Activated gamma-delta T cell treated with anti-CD3 and anti-CD28 coated beads, Interleukin-2, amount 50 U/mL, for 16 hours (primary cell): ENCODE measurements at places on chromosomes 7 and 10.

- no peak for DNase-seq
Observed at GRCh38 chr10:114279289-114279688, 40.2 kb downstream of the VWA2 start.

DNA sequence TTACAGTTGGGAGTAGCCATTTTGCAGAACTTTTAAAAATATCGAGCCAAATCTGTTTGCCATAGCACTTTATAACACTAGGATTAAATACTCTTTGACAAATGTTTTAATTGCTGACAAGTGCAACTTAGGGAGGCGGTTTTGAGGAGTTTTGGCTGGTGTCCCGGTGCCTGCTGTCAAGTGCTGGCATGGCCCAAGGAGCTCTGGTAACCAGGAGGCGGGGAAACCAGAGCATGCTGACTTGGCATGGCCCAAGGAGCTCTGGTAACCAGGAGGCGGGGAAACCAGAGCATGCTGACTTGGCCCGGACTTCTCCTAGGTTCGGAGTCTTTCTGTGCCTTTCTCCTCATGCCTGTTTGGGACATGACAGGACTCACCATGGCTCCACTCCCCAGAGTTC is 30.8 kb upstream of the ZNF32 start:
- DNase-seq = no peak

DNA sequence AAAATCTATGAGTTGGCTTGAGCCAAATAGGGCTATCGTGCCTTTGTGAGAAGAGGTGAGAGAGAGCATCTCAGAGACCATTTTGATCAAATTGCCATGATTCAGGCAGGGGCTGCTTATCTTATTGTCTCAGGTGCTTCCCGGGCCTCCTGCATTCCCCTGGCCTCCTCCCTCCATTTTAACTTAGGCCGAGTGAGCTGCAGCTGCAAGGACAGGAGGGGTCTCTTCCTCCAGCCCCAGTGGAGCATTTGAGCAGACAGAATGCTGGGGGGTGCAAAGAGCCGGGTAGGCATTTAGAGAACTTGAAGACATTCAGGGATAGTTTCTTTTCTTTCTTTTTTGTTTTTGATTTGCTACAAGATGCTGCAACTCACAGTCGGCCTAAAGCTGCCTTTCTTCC is 59.0 kb downstream of the BUB3 start:
- no peak for DNase-seq

GRCh38 chr10:119316729-119317097 is 109.3 kb downstream of the GRK5 start:
- DNase-seq = no peak

GRCh38 chr10:35351021-35351420 is 14.7 kb downstream of the CCNY start:
- DNase-seq = no peak

DNA sequence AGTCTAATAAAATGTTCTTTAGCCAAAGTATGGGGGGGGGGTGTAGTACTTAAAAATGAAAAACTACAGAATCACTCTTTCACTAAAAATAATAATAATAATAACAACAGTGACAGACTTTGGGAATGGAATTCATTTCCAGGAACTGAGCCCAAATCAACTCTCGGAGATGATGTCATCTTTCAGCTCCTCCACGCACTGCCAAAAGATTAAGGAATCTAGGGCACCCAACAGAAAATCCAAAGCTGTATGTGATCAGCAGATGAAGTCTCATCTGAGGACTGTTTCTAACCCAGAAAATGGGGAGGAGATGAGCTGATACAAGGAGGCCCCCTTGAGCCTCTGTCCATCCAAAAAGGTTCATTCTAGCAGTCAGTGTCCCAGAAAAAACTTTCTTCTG is 54.5 kb downstream of the GRB10 start:
- DNase-seq = no peak

DNA sequence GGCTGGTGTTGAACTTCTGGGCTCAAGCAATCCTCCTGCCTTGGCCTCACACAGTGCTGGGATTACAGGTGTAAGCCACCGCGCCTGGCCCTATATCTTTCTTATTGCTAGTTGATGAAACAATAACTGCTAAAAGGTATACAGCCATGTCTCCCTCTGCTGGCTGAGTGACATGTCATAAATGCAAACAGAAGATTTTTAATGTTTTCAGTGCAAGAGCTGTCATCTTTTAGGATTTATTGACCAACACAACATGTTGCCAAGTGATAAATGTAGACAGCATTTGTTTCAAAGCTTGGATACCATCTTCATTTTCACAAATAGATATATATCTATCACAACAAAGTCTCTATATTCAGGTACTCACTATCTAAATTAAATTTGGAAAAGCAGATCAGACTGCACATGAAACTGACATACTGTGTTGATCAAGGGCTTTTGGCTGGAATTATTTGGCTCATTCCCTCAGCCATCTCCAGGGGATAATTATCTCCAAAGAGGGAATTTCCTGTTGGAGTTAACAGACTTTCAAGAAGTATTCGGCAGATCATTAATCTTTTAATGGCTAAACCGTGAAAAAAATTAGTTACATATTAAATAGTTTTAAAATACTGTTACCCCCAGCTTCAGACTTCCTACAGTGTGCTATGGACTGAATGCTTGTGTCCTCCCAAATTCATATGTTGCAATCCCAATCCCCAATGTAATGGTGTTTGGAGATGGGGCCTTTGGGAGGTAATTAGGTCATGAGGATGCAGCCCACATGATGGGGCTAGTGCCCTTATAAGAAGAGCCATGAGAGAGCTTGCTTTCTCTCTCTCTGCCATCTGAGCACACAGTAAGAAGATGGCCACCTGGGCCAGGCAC is 41.3 kb upstream of the SRPK2 start:
- DNase-seq = peak; percentile 28

DNA sequence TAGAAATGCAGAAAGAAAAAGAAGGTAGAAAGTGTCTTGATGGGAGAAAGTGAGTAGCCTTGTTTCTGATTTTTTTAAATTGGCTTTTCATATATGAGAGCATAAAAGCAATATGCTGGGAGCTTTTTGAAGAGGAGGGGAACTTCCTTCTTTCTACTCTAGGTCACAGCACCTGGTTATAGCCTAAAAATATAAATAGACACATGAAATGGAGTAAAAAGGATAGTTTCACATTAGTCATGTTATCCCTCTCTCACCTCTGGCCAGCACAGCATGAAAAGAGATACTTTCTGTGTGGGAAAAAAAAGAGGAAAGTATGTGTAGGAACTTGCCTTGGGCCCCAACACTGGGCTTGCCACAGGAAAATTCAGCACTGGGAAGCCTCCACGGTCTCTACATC is 292.2 kb upstream of the ZWINT start:
- no peak for DNase-seq

DNA sequence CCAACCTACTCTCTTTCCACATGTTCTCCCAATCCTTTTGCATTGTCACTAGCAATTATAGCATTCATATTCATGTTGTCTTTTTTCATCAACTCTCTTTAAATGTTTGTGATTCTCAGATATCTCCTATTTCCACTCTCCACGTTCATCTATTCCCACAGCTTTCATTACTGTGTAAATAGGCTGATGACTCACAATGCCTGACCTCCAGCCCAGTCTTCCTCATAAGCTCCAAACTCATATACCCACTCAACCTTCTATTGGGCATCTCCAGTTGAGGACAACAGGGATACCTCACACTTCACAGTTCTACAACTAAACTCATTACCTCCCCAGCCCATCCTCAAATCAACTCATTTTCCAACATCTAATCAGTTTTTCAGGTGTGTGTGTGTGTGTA is 194.1 kb downstream of the DGKI start:
- DNase-seq = no peak

GRCh38 chr10:70828923-70829322 is 13.2 kb downstream of the SGPL1 start:
- DNase-seq = no peak

DNA sequence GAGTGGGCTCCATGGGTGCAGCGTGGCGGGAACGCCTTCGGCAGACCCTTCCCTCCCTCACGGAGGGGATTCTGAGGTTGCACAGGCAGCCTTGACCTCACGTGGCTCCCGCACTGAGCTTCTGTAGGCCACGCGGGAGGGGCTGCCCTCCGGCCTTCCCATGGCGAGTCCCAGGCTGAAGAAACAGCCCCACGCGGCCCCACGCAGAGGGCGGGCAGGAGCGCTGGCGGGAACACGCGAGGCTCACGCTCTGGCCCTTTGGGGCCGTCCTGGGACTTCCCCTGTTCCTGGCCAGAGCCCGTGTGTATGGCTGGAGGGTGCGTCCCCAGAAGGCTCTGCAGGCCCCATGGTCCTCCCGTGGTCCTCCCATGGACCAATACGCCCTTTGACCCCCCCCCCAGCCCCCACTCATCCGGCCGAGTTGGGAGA is 21.7 kb upstream of the NKX6-2 start:
- no peak for DNase-seq

DNA sequence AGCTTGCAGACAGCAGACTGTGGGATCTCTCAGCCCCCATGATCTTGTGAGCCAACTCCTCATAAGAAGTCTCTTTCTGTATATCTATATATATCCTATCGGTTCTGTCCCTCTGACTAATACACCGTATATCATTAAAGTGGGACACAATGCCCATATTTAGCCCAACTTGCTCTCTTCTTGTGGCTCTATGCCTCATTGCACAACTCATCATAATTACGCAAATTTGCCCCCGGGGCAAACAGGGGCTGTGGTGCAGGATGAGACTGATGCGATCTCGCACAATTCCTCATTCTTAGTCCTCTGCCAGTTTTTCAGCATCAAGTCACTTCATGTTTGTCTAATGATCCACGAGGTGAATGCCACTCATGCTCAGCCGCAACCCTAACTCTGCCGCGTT is 183.2 kb downstream of the PRPF18 start:
- DNase-seq = no peak

DNA sequence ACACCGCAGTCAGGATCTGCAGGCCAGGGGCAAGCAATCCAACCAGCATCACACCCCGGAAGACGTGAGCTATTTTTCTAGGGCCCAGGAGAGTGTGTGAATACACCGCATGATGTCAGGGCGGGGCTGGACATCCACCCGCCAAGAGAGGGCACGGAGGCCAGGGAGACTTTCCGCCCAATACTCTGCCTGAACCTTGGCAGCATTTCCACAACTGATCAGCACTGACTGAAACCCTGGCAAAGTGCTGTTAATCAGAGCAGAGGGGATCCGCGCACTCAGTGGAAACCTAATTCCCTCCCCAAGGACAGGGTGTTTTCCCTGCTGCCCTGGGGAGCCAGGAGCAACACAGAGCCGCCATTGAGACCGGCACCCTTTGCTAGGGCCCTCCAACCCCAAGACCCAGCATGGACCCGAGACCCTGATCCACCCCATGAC is 8.2 kb downstream of the MAD1L1 start:
- DNase-seq = no peak

DNA sequence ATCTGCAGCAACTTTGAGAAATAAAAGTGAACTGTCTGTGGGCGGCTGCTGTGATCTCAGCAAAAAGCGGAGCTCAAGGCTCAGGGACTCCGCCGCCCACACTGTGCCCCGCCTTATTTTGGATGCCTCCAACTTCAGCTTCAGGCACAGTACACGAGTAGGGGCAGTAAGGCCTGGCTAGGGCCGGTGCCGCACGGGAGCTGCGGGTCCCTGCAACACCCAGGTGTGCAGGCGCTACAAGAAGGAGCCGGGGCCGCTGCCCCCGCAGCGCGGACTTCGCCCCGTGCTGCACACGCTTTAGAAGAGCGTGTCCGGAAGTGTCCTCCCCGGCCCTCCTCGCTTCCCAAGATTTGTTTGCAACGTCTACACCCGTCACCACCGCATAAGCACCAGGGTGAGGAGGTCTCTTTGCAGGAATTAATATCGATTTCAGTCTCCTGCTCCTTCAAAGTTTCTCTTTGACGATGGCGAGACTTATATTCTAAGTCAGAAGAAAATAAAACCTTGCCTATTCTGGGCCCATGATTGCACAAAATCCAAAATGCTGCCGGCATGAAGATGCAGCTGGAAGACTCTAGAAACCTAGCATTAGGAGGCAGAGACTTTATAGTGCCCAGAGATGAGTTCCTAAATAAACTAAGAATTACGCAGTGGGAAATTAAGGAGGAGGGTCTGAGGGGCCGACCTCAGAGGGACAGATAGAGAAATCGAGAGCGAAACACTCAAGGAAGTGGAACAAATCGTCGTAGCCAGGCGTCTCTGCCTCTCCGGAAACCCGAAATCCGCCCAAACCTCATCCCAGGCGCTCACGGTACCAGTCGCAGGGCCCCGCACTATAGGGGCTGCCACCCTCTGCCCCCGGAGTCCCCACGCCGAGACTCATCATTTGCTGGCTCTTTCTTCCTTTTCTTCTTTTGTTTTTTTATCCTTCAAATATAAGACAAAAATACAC is 6.4 kb downstream of the VAX1 start:
- DNase-seq = no peak

DNA sequence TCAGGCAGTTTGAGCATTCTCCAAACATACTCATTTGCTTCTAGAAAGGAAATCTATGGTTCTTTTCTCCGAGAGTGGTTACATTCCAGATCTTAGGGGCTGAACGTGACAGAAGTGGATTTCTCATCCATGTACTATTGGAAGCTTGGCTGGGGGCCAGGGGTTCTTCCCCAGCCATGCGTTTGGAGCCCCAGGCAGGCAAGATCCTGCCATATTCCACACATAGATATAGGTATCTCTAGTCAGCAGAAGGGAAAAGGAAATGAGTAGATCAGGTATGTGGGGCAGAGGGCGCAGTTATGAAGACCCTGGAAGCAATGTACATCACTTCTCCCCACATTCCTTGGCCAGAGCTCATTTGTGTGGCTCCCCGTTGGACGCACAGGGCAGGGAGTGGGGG is 299.8 kb downstream of the CCDC3 start:
- no peak for DNase-seq

- no peak for DNase-seq
Observed at GRCh38 chr10:81564143-81564542, 310.9 kb upstream of the NRG3 start.

DNA sequence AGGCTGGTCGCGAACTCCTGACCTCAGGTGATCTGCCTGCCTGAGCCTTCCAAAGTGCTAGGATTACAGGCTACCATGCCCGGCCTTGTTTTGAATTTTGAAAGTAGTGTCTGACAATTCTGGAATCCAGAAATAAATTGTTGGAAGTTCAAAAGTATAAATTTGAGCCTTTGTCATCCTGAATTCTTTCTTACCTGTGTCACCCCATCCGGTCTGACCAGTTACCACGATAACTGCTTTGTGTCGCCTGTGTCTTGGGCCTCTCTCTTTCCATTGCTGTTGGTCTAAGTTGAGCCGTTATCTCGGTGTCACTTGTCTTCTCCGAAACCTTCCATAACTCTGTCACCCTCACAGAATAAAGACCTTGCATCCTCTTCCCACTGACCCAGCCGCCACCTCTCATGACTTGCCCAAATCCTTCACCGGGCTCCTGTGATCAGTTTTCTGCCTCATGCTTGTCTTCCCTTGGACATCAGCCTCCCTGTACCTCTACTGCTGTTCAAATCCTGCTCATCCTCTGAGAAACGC is 18.6 kb downstream of the CUL1 start:
- DNase-seq = no peak

- no peak for DNase-seq
Observed at GRCh38 chr7:152987656-152988055, 228.1 kb downstream of the ACTR3B start.

GRCh38 chr10:30973737-30974136 is 57.9 kb downstream of the ZNF438 start:
- DNase-seq = no peak
